Activated CD4-positive, alpha-beta T cell treated with anti-CD3 and anti-CD28 coated beads, Interleukin-2, amount 10 ng/mL, durations not matched to agents 7 days and 5 days (primary cell): ENCODE measurements at places on chromosomes 16 and 17.

DNA sequence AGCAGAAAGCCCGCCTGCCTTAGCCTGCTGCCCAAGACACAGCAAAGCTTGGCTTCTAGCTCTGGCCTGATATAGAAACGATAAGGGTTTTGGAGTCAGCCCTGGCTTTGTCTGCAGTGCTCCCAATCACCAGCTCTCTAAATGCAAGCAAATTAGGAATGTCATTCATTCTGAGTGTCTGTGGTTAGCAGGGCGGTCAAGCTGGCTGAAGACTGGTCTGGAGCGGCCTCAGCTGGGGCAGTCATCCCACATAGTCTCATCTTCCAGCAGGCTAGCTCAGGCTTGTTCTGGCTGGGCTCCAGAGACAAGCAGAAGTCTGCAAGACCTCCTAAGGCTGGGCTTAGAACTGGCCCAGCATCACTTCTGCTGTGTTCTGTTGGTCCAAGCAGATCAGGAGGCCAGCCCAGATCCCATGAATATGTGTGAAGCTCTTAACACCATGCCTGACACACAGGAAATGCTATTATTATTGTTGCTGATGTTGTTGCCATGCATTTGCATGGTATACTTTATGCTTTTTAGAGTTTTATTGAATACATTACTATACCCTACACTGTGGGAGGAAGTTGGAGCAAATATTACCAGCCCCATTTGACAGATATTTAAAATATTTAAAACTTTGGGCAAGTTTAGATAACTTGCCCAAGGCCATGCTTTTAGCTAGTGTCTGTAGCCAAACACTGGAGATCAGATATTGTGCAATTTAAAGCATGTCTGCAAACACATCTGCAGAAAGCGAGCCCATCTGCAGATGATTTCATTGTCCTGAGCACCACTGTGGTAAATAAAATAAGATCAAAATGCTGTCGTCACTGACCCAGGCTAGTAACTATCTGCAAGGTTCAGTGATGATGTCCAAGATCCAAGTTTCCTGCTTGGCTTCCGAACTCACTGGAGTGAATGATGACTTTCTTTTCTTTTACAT is 24.8 kb downstream of the TMC7 start:
- no peak for DNase-seq

DNA sequence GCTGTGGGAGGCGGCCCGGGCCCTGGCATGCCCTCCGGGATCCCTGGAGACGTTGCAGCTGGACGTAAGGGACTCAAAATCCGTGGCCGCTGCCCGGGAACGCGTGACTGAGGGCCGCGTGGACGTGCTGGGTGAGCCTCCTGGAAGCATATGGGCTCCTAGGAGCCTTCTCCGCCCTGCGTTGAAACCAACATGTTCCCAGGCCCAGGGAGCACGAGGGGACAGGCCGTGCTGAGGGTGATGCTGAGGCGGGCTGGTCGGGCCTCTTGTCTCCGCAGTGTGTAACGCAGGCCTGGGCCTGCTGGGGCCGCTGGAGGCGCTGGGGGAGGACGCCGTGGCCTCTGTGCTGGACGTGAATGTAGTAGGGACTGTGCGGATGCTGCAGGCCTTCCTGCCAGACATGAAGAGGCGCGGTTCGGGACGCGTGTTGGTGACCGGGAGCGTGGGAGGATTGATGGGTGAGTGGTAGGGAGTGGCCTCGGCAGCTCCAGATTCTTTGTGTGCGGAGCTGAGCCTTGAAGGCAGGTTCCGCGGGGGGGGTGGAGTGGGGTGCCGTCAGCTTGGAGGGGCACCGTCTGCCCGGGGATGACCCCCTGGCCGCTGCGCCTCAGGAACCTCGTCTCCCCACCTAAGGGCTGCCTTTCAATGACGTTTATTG is 567 bp downstream of the HSD17B1 start:
- no peak for DNase-seq

DNA sequence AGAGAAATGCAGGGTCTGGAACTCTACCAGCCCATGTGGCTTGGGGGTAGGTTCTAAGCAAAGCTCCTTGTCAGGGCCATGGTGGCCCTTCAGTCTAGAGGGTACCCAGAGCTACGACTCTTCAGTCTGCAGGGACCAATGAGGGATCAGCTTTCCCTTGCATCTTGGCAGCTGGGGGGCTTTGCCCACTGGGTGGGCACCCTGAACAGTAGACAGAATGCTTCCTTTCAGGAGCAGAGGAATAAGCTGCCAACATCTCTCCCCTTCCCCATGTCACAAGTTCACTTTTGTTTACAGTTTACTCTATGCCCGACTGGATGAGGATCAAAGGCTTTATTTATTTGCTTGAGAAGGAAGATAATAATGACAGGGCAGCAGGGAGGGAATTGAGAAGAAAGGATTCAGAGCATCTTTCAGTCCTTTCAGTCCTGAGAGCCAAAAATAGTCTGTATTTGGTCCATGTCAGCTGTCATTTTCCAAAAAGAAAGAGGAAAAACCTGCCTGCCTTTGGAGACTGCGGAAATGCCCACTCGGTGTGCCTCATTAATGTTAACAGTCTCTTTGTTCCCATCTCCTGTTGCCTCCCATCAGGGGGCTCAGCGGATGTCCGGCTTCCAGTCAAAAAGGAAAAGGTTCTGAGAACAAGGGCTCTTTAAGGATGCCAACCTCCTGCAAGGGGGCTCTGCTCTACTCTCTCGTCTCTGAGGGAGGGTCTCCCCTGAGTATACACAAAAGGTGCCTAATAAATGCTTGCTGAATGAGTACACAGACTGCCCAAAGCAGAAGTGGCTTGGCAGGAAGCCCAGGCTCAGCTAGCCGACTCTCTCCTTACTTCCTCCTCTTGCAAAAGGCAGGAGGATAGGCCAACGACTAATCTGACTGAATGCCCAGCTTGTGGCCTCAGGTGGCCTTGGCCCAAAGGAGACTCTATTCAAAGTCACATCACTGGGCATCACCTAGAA is 17.1 kb downstream of the TRAF4 start:
- DNase-seq: no peak

- peak; percentile 68 for DNase-seq
Measured at GRCh38 chr17:39239640-39240314, 14.0 kb upstream of the STAC2 start.

DNA sequence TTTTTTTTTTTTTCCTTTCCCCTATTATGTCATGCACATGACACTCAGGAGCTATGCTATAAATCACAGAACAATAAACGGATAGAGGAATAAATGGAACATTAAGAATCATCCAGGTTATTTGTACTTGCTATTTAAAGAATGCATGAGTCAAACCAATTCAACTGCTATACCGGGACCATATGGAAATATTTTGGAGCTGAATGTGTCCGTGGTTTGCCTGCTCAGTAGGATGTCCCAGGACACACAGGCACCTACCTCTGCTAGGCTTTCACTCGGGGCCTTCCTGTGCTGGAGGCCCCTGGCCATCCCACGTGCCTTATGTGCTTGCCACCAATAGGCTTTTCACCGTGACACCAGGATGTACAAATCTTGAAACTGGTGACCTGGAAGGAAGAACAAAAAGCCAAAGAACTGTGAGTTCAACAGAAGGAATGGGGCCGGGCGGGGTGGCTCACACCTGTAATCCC is 15.3 kb upstream of the SEC14L1 start:
- no peak for DNase-seq

GRCh38 chr17:50332196-50332595 is 13.7 kb upstream of the XYLT2 start:
- no peak for DNase-seq

GRCh38 chr16:81451753-81452680 is 7.4 kb downstream of the CMIP start:
- DNase-seq: peak; percentile 54

DNA sequence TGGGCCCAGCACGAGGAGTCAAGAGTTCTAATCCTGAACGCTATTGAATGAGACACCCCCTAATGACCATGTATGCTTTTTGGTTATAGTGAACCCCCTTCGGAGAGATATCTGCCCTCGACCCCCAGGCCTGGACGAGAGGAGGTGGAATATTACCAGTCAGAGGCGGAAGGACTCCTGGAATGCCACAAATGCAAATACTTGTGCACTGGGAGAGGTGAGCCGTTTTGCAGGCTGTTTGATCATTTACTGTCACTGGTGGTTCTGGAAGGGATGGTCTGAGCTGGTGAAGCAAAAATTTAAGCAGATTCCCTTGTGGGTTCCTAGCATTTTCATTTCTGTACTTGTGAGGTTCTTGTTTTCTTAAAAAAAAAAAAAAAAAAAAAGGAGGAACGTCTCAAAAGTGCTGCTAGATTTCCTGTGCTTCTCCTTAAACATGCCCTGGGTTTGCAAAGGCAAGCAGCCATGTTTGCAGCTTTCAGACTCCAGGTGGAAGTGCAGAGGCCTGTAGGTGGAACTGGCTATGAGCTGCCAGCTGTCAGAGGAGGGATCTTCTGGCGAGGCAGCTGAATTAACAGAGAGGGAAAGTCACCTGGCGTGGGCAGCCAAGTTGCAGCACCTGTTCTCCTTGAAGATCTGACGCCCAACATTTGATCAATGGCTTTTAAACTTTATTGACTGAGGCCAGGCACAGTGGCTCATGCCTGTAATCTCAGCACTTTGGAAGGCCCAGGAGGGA is 3.5 kb downstream of the MARVELD3 start:
- DNase-seq: no peak

- DNase-seq: no peak
Measured at GRCh38 chr16:52834736-52835465, 217.8 kb downstream of the CHD9NB start.

- peak; percentile 53 for DNase-seq
Measured at GRCh38 chr17:74431568-74432423, at the start of gene GPRC5C. Gene GPRC5C, plus strand, starts transcription at chr17:74432088. Its CDS starts 7,689 bp downstream, at chr17:74439777.

GRCh38 chr16:63188086-63188771 is 1152.0 kb upstream of the CDH8 start:
- no peak for DNase-seq

- no peak for DNase-seq
Measured at GRCh38 chr17:78868391-78868790, 27.8 kb upstream of the USP36 start.

DNA sequence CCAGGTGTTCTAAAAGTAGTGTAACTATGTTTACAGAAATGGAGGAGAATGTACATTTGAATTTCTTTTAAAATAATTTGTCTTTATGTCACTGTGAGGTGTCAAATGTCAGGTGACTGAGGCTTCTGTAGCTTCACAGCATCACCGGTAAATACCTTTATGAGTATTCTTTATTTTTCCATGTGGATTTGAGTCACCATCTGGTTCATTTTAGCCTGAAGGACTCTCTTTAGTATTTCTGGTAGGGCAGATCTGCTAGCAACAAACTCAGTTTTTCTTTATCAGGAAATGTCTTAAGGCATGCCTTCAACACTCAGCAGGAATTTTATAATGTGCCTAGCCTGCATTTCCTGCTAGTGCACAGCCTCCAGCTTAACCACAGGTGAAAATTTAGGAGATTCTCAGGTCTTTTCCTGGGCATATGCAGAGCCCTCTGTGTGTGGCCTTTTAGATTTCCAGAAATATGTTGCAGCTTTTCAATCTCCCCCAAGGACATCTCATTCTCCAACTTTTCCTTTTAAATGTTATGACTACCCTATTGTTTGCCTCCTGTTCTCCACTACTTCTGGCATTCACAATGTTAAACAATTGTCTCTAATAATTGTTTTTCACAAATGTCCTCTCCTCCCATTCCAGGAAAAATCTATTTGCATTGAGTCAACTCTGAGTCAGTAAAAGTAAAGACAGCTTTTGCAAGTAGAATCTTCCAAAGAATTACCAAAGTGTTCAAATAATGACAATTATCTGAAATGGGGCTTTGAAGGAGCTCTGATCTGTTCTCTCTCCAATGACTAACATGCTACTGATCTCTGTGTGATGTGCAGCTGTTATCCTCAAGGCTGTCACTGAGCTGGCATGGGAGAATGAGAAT is 239.4 kb upstream of the CPHXL start:
- no peak for DNase-seq

- no peak for DNase-seq
Measured at GRCh38 chr16:26959416-26960009, 107.2 kb upstream of the C16orf82 start.

- no peak for DNase-seq
Measured at GRCh38 chr17:13016881-13017654, 759 bp downstream of the ELAC2 start.

DNA sequence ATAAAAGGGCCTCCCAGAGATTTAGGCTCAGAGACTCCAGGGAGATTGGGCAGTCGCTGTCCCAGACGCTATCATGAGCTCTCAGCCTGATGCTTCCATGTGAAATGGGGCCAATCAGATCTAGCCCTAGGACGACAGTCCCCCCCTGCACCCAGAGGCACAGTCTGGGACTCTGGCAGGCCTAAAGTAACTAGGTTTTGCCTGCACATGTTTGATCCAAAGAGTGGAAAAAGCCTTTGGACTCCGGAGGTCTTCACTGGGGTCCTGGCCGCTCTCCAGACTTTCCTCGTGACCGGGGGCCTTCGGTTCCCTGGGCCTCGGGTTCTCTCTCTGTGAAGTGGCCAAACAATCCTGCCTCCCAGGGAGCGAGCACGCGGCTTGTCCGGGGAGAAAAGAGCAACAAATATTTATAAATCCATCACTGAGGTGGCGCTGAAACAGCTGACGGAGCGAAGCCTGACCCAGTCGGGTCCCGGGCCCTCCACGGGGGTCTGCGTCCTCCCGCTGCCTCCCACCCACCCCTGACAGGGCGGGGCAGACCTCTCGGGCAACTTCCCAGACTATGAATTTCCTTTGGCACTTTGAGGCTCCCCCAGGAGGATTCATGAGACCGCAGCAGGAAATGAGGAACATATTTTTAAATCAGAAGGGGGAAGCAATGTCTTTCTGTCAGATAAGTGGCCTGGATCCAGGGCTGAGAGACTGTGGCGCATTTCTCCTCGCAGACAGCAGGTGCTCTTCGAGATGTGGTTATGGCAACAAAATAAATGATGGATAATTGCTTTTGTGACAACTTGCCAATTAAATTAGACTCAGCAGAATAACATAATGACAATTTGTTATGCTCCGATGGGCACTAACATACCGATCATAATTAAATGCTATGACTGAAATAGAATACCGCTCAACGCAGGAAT is 38.9 kb downstream of the MRPS23 start:
- no peak for DNase-seq

GRCh38 chr17:43341715-43342588 is 56.8 kb upstream of the ARL4D start:
- no peak for DNase-seq

- DNase-seq: no peak
Measured at GRCh38 chr17:73960469-73960868, 243.0 kb upstream of the RPL38 start.

GRCh38 chr17:32278815-32279214 is 13.2 kb downstream of the RHBDL3 start:
- no peak for DNase-seq

- DNase-seq: no peak
Measured at GRCh38 chr17:39745335-39746144, 7.8 kb downstream of the GRB7 start.

- no peak for DNase-seq
Measured at GRCh38 chr17:14298221-14298946, 2.5 kb upstream of the HS3ST3B1 start.

GRCh38 chr16:57609541-57610401 is 18.7 kb upstream of the ADGRG1 start:
- DNase-seq: peak; percentile 82
